ENCODE measurements at places on chromosomes 4 and X. TPM values are rescaled to one million over a fixed set of nuclear protein-coding genes. Genes with fewer than 3 reads are reported as not detected.

DRD5 gene
- total RNA-seq, result not detected

NDP gene
- not detected for total RNA-seq

- DNase-seq, result no peak
Observed at GRCh38 chrX:110026099-110026844, 23.4 kb downstream of the TMEM164 start.

HELQ gene
- 49.0 TPM for total RNA-seq

ZNF630 gene
- total RNA-seq, result 4.9 TPM

DNA sequence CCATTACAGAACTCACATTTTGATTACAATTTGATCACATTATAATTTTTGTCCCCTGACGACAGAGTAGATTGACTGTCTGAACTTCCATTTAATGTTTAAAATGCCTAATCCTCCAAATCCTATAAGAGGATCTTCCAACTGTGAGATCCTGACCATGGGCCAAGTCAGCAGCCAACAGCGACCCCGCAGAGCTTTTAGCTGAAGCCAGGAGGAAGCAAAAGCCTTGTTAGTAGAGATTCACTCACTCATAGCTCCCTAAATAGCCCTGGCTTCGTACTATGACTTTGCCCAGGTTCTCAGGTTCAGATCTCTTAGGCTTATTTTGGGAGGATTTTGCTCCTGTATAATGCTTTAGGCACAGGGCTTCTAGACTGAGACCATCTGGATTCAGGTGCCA is 413.1 kb downstream of the NKX6-1 start:
- no peak for DNase-seq

ZFX gene
- total RNA-seq, result 69.5 TPM

DNA sequence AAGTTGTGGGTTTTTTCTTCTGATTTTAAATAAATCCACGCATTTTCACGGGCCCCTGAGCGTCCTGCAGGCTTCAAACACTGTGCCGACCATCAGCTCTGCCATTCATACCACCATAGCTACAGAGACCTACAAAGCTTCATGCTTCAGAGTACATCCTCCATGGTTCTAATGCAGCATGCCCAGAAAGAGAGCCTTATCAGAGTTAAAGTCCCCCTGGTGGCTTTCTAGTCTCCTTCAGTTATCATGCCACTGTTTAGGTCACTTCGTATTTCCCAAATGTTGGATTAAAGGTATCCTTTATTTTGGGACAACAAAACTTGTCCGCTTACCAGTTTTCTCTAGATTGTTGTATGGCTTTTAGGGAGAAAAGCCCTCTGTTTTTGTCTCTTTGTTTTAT is 66.7 kb upstream of the VCX2 start:
- DNase-seq, result no peak

GRCh38 chr4:153197301-153197700 is 6.9 kb upstream of the TRIM2 start:
- no peak for DNase-seq

DNA sequence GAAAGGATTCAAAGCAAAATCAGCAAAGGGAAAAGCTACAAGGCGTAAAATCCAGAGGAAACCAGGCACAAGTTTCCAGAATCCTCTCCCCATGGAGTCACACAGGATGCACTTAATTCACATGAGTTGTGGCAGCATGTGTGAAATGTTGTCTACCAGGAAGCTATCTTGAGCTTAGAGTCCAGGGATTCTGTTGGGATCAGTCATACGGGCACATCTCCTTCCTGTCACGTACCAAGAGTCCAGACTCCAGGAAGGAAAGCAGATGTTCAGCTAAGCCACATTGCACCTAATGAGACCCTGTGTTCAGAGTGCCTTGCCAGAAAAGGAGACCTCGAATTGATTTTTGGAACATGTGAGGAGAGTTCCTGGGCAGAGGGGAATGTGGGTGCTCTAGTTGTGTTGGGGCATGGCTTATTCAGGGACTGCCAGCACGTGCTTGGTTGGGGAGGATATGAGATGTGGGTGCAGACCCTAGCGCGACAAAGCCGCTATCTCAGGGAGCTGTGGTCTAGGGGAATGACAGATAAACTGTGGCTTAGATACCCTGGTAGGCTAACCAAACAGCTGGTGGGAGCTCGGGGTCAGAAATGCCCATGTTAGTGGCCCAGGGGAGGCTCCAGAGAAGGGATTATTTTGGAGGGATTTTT is 70.0 kb downstream of the EVC start:
- no peak for DNase-seq

FGFR3 gene
- 0.67 TPM for total RNA-seq

DNA sequence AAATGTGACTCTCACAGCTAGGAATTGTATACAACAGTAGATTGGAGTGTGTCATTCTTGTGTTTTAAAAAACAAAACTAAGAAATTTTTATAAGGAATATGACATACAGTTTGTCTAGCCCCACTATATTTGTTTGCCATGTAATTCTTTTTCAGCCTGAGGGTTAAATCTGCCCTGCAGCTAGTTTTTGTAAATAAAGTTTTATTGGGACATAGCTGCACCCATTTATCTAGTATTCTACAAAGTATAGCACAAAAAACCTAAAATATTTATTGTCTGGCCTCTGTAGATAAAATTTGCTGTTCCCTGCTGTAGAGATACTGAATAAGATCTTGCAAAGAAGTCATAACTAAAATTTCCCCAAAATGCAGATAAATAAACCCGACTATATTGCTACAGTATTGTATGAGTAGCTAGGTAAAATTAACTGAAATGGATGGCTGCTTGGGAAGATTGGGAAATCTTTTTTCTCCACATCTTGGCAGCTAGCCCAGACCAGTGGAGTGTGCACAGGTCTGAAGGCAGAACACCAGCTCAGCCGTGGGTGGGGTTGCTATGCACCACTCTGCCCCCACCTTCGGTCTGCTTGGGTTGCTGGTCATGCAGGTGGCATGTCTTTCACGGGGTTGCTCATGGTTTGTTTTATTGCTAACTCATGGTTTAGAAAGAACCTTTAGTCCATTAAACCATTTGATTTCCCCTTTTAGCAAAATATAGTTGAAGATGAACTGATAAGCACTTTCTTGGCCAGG is 127.9 kb downstream of the KLHL8 start:
- no peak for DNase-seq

NHSL2 gene
- total RNA-seq, result 8.4 TPM

GRCh38 chr4:168124008-168124641 is 31.8 kb downstream of the ANXA10 start:
- no peak for DNase-seq
